ENCODE measurements at places on chromosomes 11 and 22. TPM values are rescaled to one million over a fixed set of nuclear protein-coding genes. Genes with fewer than 3 reads are reported as not detected.

The MRPL11 gene
- total RNA-seq, result 96.2 TPM

GRCh38 chr22:50076646-50077535, 8.3 kb downstream of the MLC1 start:
- no peak overlapping the region for H3K4me3 ChIP-seq
- no peak overlapping the region for H3K27ac ChIP-seq
- no peaks in the 10 kb centered on the region for H3K4me1 ChIP-seq

DNA sequence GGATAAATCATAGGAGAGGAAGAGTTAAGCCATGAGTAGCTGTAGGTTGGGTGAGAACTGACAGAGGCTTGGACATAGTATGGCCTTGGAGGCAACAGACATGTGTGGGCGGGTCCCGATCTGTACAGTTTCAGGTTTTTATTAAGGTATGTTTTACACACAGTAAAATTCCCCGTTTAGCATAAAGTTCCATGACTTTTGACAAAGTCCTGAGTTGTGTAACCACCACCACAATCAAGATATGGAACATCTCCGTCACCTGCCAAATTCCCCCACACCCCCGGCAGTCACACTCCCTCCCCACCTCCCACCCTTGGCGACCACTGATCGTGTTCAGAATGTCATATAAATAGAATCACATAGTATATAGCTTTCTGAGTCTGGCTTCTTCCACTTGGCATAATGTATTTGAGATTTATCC, 68.1 kb downstream of the GRIK4 start:
- no peaks in the 10 kb centered on the region for H3K27me3 ChIP-seq
- no peak for DNase-seq
- no peaks in the 10 kb centered on the region for H3K4me1 ChIP-seq
- H3K36me3 ChIP-seq, result no peaks in the 10 kb centered on the region
- H3K4me3 ChIP-seq, result no peak overlapping the region

DNA sequence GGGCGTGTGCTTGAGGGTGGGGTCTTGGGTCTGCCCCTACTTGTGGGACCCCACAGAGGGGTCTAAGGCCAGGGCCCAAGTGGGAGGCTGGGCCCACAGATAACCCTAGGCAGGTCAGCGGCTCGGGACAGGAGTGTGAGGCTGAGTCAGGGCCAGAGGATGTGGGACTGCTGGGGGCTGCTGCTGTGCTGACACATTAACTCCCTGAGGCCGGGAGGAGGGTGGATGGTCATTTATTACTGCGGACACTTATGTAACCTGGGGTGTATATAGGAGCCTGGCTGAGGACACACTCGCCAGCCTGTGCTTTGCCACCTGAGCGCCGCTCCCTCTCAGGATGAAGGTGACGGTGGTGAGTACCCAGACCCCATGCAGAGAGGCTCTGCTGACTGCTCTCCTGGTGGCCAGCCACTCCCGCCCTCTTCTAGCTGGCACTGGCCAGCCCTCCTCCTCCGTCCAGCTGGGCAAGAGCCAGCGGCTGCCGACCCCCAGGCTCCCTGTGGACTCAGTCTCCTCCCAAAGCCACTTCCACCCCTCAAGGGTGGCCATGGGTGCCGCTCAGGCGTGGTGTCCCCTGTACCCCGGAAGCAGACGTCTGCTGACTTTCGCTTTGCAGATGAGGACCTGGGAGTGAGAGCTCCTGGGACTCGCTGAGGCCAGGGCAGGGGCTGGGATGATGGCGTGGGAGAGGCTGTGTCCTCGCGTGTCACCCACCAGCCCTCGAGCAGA, at the start of gene MIOX:
TSS of gene MIOX (plus strand) at position 299 of the 729 bp plus-strand sequence. CDS start at position 338, 39 bp downstream.
- no peak for DNase-seq
- no peaks in the 10 kb centered on the region for H3K4me1 ChIP-seq
- no peak within 1 kb of the TSS for H3K27ac ChIP-seq
- H3K36me3 ChIP-seq, result no peaks in the 10 kb centered on the region
- H3K4me3 ChIP-seq, result no peak within 1 kb of the TSS
- H3K27me3 ChIP-seq, result peaks cover 10% of the 10 kb centered on the region

DNA sequence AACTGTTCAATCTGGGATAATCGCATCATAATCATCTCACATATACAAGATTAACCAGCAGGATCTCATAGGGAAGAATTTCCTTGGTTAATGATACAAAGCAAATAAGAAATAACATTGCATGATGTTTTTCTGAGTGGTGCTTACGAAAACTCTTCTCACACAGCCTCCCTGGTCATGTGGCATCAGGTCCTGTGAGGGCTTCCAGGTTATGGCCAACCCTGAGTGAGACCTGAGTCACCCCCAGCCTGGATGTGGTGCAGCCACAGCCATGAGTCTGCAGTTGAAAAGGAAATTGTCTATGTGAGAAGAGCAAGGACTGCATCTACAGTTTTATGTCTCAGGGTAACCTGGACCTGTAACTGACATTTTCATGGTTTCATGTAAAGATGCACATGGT, 90.5 kb upstream of the XKR3 start:
- no peaks in the 10 kb centered on the region for H3K36me3 ChIP-seq
- no peaks in the 10 kb centered on the region for H3K4me1 ChIP-seq
- no peak overlapping the region for H3K4me3 ChIP-seq
- DNase-seq, result no peak
